Pancreas (tissue), 10 donors: ENCODE measurements at places on chromosomes 5 and 9.
A peak's percentile ranks its signal among the peaks of the same experiment; 100 is the strongest.

GRCh38 chr9:93082841-93083411, 13.1 kb upstream of the CARD19 start:
- no peak for DNase-seq

- DNase-seq: no peak
Observed at GRCh38 chr9:117413346-117414219, 1.3 kb downstream of the ASTN2 start.

DNA sequence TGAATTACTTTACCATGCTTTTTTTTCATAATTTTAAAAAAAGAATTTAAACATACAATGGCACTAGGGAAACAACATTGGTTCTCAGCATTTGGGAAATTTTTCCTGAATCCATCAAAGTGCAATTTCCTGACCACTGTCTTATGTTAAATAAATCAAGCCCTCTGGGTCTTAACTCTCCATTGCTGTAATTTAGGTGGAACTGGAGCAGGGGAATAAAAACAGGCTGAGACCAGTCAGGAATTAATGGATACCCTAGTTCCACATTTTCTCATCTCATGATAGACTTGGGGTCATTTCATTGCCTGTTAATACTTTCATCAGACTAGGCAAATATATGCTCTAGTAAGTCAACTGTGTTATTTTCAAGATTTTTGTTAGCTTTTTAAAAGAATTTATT, 103.1 kb downstream of the FBN2 start:
- no peak for DNase-seq

DNA sequence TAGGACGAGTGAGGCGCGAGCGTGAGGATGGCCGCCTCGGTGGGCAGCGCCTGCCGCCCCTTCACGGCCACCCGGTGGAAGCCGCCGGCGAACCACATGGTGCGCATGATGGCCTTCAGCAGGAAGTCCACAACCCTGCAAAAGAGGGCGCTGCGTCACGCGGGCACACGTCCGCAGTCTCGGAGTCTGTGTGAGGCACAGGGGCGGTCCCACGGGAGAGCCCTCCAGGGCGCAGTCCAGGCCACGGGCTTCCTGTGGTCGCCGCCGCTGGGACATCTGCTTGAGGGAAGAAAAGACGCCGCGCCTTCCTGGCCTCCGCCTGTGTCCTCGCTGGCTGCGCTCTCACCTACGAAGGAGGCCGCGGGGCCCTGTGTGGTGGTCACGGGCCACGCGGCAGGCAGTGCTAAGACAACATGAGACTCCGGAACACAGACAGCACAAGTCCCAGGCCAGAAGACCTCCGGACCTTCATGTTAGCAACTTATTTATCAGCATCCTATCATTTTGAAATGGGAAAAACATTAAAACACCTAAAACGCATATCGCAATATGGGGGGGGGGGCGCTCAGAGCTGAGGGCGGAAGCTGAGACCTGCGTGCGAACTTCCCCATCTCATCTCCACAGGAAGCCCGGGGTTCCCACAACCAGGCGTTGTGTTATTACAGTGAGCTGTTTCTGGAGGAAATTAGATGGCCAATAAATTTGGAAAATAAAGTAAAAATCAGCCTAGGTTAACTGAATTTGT, 28.8 kb downstream of the LPCAT1 start:
- DNase-seq: no peak

GRCh38 chr9:93964685-93965084, 9.5 kb upstream of the BARX1 start:
- peak; percentile 12 for DNase-seq

GRCh38 chr5:39486361-39486760, 61.6 kb upstream of the DAB2 start:
- no peak for DNase-seq

DNA sequence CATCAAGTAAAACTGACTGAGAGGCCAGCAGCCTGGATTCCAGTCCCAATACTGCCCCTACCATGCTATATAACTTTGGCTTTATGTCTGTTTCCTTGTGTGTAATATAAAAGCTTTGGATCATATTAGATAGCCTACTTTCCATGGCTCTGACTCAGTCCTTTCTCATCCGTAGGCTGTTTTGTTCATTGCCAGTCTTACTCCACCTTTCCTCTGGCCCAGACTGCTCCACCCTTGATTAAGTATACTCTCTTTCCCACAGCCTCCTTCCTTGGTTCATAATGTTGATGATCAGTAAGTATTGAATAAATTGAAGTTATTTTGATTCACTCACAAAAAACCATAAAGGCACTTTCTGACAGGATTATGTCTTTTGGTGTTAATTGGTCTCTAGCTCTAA, 1.5 kb upstream of the MRPS30 start:
- no peak for DNase-seq

GRCh38 chr5:142611154-142611553, 74.7 kb downstream of the FGF1 start:
- peak; percentile 34 for DNase-seq

GRCh38 chr5:59275510-59276324, 617.8 kb downstream of the PDE4D start:
- no peak for DNase-seq

- DNase-seq: no peak
Observed at GRCh38 chr5:16713386-16713928, 96.7 kb upstream of the RETREG1 start.

- DNase-seq: no peak
Observed at GRCh38 chr9:106878081-106878837, 15.3 kb downstream of the ZNF462 start.

DNA sequence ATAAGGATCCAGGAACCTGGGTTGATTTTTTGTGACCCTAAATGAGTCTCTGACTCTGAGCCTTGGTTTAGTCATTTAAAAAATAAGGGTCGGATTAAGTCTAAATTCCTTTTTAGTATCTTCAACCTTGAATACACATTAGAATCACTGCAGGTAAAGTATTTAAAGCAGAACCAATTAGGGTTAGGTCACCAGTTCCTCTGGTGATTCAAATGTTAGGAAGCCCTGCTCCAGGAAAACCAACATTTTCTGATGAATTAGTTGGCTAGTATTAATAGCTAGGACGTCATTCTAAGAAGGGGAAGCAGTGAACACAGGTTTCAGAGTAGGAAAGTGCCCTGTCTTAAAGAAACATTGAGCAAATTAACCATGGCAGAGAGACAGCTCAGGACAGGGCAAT, 31.4 kb upstream of the BRINP1 start:
- no peak for DNase-seq

DNA sequence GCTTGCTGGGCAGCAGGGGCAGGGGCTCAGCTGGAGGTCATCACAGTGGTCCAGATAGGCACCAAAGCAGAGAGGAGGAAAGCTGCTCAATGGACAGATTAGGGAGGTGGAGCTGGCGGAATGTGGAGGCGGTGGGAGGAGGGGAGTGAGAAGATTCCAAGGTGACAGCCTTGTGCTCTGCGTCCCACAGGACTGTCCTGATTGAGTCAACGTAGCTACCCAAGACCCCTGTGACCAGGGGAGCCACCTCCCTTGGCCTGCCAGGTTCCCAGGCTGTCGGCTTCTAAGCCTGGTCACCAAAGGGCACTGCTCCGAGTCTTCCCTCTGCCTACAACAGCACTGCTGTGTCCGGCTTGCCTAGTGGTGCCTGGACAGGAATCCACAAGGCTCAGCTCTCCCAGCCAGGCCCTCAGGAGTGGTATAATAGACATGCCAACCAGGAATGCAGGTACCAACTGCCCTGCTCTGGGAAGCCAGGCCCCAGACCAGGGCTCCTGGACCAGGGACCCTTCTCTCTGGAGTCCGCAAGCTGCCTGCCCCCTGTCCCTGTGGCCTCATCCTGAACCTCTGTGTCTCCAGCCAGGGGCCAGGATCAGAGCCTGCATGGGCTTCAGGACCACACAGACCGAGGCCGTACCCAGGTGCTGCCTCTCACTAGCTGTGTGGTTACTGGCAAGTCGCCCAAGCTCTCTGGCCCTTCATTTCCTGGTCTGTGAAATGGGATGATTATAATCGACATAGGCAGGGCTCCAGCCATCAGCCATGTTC, 67.9 kb downstream of the STK10 start:
- no peak for DNase-seq

GRCh38 chr9:133331221-133331620, 4.8 kb downstream of the SURF6 start:
- DNase-seq: no peak

- no peak for DNase-seq
Observed at GRCh38 chr5:53023969-53024368, 34.8 kb downstream of the ITGA2 start.

- DNase-seq: no peak
Observed at GRCh38 chr9:2425676-2426075, 195.9 kb upstream of the VLDLR start.

GRCh38 chr5:142350021-142350420, 25.2 kb upstream of the SPRY4 start:
- DNase-seq: no peak

- DNase-seq: no peak
Observed at GRCh38 chr5:111364992-111365391, 140.8 kb downstream of the CAMK4 start.

DNA sequence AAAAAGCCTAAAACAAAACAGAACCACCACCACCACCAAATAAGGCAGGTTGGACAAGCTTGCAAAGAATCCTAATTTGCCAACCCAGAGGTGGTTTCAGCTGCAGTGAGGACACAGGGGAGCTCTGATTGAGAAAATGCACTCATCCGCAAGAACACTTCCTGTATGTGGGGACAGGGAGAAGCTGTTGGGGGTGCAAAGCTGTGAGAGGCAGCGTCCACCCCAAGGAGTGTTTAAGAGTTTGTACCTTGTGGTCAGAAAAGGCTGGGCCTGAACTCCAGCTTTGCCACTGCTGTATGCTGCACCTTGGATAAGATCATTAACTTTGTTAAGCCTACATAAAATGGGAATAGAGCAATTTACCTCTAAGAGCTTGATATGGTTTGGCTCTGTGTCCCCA, 511.7 kb downstream of the BNC2 start:
- no peak for DNase-seq

DNA sequence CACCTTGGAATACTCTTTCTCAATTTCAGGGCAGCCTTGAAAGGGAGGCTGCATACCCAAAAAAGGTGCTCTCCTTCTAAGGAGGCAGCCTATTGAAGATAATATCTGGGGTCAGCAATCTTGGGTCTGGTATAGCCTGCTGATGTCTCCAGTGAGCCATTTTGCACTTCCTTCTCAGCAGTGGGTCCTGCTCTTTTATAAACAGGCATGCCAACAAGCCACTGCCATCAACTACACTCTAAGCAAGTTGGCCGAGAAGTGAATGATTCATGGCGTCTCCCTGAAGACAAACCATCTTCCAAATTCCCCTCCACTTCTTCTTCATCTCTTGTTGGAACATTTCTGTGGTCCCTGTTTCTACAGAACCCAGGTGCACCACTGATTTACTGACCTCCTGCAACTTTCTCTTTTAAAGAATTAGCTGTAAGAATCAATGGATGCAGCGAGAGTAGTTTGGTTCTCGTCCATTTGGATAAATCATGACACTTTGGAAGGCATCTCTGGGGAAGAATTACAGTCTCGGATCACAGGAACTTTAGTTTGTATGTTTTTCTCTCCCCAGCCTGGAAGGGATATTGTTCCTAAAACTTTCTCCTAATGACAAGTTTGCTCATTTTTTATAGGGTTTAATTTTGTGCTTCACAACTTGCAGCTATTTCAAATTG, 108.3 kb downstream of the INSYN2B start:
- DNase-seq: no peak

GRCh38 chr5:1667648-1668140, 131.9 kb downstream of the MRPL36 start:
- DNase-seq: peak; percentile 64

DNA sequence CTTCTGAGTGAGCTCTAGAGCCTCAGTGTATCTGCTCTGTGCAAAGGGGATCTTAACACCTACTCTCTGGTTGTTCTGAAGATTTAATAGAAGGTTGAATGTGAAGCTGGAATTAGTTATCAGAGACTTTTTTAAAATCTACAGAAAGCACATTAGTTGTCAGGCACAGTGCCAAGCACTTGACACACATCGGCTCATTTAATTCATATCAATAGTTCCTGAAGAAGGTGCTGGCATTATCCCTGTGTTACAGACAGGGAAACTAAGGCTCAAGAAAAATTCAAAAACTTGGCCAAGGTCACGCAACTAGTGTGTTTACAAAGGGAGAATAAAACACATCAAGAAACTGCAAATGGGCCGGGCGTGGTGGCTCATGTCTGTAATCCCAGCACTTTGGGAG, 80.2 kb downstream of the FGF18 start:
- DNase-seq: no peak

- no peak for DNase-seq
Observed at GRCh38 chr5:108315829-108316228, 66.1 kb downstream of the FBXL17 start.

DNA sequence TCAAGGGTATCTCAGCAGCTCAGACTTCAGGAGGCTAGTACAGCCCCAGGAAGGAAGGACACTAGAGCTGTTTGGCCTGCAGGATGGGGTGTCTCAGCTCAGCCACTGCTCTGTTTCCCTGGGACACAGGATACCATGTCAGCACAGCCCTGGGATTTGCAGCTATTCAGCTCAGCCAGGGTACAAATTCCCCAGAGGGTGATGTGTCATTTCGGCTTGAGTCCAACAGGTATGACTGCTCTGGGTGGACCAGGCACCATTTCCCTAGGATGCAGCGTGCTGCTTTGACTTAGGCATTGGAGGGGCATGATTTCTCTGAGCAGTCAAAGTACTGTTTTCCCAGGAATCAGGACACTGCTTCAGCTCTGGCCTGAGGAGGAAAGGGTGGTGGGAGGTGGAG, 130.1 kb downstream of the ARSB start:
- no peak for DNase-seq

DNA sequence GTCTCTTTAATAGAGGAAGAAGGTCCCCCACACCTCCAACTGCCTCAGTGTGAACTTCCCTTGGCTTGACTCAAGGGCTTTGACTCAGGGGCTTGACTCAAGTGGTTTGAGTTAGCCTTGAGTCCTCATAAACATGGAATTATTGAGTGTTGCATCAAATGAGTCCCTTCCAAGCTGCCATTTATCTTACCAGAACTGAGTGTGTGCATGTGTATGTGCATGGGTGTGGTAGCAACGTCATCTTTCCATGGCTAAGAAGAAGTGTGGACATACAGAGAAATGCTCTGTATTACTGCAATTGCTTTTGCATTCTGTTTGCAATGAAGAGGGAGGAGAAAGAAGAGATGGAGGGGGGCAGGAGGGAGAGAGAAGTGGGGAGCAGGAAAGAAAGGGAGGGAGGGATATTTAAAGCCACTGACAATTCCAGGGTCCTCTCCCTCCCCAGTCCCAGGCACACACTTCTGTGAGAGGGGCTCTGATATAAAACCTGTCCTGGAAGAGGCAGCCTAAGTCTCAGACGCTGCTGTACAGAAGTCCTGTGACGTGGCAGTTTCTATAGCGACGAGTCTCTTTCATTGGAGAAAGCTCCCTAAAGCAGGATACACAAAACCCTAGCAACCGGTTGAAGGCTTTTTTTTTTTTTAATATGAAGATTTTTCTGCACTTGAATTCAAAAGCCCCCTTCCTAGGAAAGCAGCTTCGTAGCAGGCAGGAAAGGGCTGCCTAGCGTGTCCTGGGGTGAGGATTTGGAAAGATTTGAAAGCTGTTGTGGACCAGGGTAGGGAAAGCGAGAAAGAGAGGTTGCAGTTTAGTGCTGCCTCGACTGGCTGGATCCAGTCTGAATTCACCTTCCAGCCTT, 93.3 kb upstream of the MAP1B start:
- DNase-seq: no peak
